Nucleus accumbens (tissue), 56 donors: ENCODE measurements at places on chromosomes 5 and 9.
A peak's percentile ranks its signal among the peaks of the same experiment; 100 is the strongest.

GRCh38 chr5:168290902-168291341, 523 bp upstream of the WWC1 start:
- DNase-seq: no peak

- DNase-seq: no peak
Measured at GRCh38 chr5:68834491-68834981, 259.3 kb upstream of the SLC30A5 start.

GRCh38 chr5:7745882-7746610, 104.9 kb downstream of the CFAP90 start:
- no peak for DNase-seq

GRCh38 chr9:82808478-82808877, 254.5 kb downstream of the RASEF start:
- no peak for DNase-seq

- DNase-seq: no peak
Measured at GRCh38 chr9:93134740-93135444, 841 bp upstream of the NINJ1 start.

- peak; percentile 51 for DNase-seq
Measured at GRCh38 chr9:2053883-2054845, 39.0 kb downstream of the SMARCA2 start.

- DNase-seq: no peak
Measured at GRCh38 chr5:158928404-158928803, 171.3 kb downstream of the EBF1 start.
